ENCODE measurements at places on chromosomes 13 and 19. TPM values are rescaled to one million over a fixed set of nuclear protein-coding genes. Genes with fewer than 3 reads are reported as not detected.

ERICH6B gene
- not detected for total RNA-seq

ERICH4 gene
- total RNA-seq: not detected

RGL3 gene
- not detected for total RNA-seq

RFPL4AL1 gene
- total RNA-seq: not detected

ZNF534 gene
- not detected for total RNA-seq

ZNF260 gene
- total RNA-seq: 14.5 TPM

CGB3 gene
- total RNA-seq: not detected

IGFL1 gene
- not detected for total RNA-seq

MRPS31 gene
- 19.2 TPM for total RNA-seq

FKRP gene
- total RNA-seq: 23.9 TPM

CCNA1 gene
- total RNA-seq: 36.5 TPM

Data from MCF 10A (cell line).